Thyroid gland (tissue), 4 donors: ENCODE measurements at places on chromosomes 2 and 18. TPM values are rescaled to one million over a fixed set of nuclear protein-coding genes. Genes with fewer than 3 reads are reported as not detected.

GRCh38 chr2:239937866-239938640 lies 87.1 kb downstream of the NDUFA10 start:
- no peaks in the 10 kb centered on the region for H3K36me3 ChIP-seq
- H3K27me3 ChIP-seq = no peaks in the 10 kb centered on the region
- no peak overlapping the region for H3K4me3 ChIP-seq
- DNase-seq = no peak
- no peaks in the 10 kb centered on the region for H3K4me1 ChIP-seq
- H3K27ac ChIP-seq = no peak overlapping the region

- no peaks in the 10 kb centered on the region for H3K27me3 ChIP-seq
- no peak overlapping the region for H3K27ac ChIP-seq
- H3K4me3 ChIP-seq = no peak overlapping the region
- H3K36me3 ChIP-seq = no peaks in the 10 kb centered on the region
- H3K4me1 ChIP-seq = no peaks in the 10 kb centered on the region
These were observed 16.1 kb upstream of the XDH start for GRCh38 chr2:31430439-31431165.

GRCh38 chr2:43006834-43007543 lies 214.6 kb upstream of the HAAO start:
- H3K4me1 ChIP-seq = peaks cover 10% of the 10 kb centered on the region
- H3K27me3 ChIP-seq = no peaks in the 10 kb centered on the region
- H3K27ac ChIP-seq = no peak overlapping the region
- no peak overlapping the region for H3K4me3 ChIP-seq
- no peaks in the 10 kb centered on the region for H3K36me3 ChIP-seq

GRCh38 chr2:67057901-67058703 lies 339.0 kb upstream of the ETAA1 start:
- no peaks in the 10 kb centered on the region for H3K4me1 ChIP-seq
- H3K36me3 ChIP-seq = no peaks in the 10 kb centered on the region
- no peak for DNase-seq
- H3K4me3 ChIP-seq = no peak overlapping the region

GRCh38 chr2:72757177-72757775 lies 68.6 kb downstream of the EXOC6B start:
- no peak for DNase-seq
- no peaks in the 10 kb centered on the region for H3K27me3 ChIP-seq
- no peak overlapping the region for H3K4me3 ChIP-seq
- no peaks in the 10 kb centered on the region for H3K4me1 ChIP-seq
- H3K27ac ChIP-seq = no peak overlapping the region
- H3K36me3 ChIP-seq = no peaks in the 10 kb centered on the region

CHST9 gene
- under 0.01 TPM for total RNA-seq
